ENCODE measurements at places on chromosomes 16 and 17. TPM values are rescaled to one million over a fixed set of nuclear protein-coding genes. Genes with fewer than 3 reads are reported as not detected.

The ERBB2 gene
- 78.9 TPM for total RNA-seq

The DHRS7C gene
- not detected for total RNA-seq

DNA sequence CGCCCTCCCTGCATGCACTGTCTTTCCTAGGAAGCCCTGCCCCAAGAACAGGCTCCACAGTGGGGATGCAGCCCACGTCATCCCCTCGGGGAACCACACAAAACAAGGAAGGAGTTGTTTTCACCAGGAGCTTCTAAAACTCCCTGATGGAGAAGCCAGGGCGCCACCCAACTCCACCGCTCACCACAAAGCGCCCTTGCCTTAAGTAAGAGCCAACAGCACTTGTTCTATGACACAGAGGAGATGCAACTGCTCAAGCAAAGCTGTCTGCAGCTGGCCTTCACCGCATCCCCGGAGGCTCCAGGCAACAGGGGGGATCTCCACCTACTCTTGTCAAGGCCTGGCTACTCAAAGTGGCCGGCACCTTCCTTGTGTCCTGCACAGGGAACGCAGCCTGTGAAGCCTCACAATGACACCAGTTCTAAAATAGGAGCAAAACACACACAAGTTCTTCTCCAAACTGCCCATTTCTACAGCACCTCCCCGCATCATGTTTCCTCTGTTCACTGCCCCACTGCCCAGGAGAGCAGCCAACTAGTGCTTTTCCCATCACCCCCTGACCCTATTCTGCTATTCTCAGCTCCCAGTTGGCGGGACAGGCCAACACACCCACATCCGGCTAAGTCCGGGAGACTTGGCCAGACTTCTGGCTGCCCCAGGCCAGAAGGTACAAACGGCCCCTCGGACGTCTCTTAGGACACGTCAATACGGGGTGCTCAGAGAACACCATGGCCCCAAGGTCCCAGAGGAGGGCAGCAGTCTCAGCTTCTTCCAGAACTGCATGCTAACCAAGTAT lies 24.2 kb downstream of the MPG start:
- DNase-seq: no peak

DNA sequence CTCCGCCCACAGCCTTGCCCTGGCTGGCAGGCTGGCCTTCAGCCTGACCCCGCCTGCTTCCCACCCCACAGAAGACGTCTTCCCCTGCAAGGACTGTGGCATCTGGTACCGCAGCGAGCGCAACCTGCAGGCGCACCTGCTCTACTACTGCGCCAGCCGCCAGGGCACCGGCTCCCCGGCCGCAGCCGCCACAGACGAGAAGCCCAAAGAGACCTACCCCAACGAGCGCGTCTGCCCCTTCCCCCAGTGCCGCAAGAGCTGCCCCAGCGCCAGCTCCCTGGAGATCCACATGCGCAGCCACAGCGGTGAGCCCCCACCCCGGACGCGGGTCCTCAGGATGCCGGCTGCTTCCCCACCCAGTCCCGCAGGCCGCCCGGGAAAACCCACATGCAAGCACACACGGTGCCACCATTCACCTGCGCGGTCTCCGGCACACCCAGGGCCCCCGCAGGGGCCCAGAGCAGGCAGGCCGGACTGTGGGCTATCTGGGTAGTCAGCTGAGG lies 38.2 kb upstream of the ZC3H18 start:
- no peak for DNase-seq

DNA sequence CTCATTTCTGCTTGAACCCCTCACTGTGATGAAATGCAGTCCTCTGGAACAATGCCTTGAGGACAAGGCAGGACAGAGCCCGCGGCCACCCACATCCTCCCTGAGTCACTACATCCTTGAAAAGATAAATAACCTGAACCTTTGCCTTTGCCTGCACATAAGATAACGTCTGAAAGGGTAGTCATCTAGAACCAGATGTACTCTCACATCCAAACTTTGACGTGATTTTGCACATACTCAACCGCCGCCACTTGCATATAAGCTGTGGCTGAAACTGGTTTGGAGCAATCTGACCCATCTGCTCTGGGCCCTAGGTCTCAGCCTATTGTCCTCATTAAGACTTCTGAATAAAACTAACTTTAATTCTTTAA lies 252.1 kb downstream of the PHKB start:
- DNase-seq: no peak

GRCh38 chr16:78996790-78997189 lies 603.7 kb downstream of the MAF start:
- no peak for DNase-seq

DNA sequence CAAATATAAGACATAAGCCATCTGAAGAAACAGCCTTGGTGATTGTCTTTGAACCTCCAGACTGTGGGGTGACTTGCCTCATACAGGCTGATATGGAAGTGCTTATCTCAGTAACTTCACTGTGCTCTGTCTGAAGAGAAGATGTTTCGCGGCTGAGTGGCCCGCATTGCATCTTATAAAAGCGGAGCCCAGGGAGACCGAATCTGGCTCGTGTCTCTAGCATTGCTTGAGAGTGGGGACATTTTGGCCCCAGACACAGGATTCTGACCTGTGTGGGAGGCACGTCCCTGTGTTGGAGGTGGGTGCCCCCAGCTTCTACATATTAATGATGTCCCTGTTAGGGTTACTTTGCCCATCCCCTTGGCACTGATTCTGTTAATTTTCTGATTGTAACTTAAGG lies 66.4 kb downstream of the METRNL start:
- no peak for DNase-seq

All from pancreas (tissue), 10 donors.